Body of pancreas (tissue), 4 donors: ENCODE measurements at places on chromosomes 3 and 15. TPM values are rescaled to one million over a fixed set of nuclear protein-coding genes. Genes with fewer than 3 reads are reported as not detected.
A peak's percentile ranks its signal among the peaks of the same experiment; 100 is the strongest.

GRCh38 chr3:131537531-131537930 is 34.8 kb upstream of the MRPL3 start:
- H3K27ac ChIP-seq: no peak overlapping the region
- DNase-seq: no peak
- H3K4me1 ChIP-seq: no peaks in the 10 kb centered on the region
- H3K36me3 ChIP-seq: no peaks in the 10 kb centered on the region

GRCh38 chr3:5095886-5096285 is 26.2 kb upstream of the ARL8B start:
- no peaks in the 10 kb centered on the region for H3K4me1 ChIP-seq
- H3K36me3 ChIP-seq: no peaks in the 10 kb centered on the region
- H3K27me3 ChIP-seq: no peaks in the 10 kb centered on the region

The IL17RB gene
- 16.5 TPM for total RNA-seq

- H3K4me1 ChIP-seq: no peaks in the 10 kb centered on the region
- H3K36me3 ChIP-seq: no peaks in the 10 kb centered on the region
- no peak overlapping the region for H3K4me3 ChIP-seq
Measured at GRCh38 chr3:33006571-33007286, 55.3 kb downstream of the CCR4 start.

DNA sequence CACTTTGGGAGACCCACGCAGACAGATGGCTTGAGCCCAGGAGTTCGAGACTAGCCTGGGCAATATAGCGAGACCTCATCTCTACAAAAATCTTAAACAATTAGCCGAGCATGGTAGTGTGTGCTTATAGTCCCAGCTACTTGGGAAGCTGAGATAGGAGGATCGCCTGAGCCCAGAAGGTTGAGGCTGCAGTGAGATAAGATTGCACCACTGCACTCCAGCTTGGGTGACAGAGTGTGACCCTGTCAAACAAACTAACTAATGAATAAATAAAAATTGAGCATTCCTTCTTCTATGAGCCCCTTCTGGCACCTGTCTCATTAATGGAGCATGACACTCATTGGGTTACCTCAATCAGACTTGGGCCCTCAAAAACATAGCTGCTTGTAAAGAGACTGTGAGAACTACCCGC is 7.5 kb downstream of the ZDHHC3 start:
- peaks cover 6% of the 10 kb centered on the region for H3K4me1 ChIP-seq
- no peaks in the 10 kb centered on the region for H3K27me3 ChIP-seq
- no peak overlapping the region for H3K27ac ChIP-seq
- H3K4me3 ChIP-seq: no peak overlapping the region

DNA sequence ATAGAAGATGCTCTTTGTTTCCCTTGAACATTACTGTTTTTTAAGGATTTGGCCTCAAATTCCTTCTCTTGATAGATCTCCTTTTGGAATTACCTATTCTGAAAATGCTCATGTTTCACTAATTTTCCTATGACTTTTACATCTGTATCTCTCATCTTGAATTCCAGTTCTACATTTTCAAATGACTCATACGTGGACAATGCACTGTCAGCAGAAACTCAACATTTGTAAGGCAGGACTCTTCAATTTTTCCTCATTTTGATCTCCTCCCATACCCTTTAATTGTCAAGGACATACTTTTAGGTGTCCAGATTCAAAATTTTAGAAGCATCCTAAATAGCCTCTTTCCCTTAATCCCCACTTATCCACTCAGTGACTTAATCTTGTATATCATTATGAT is 341.0 kb upstream of the RASGRP1 start:
- H3K27ac ChIP-seq: no peak overlapping the region
- no peaks in the 10 kb centered on the region for H3K27me3 ChIP-seq
- H3K36me3 ChIP-seq: no peaks in the 10 kb centered on the region
- no peak for DNase-seq

- no peak overlapping the region for H3K27ac ChIP-seq
- H3K4me3 ChIP-seq: peak overlapping the region; percentile 47
- no peaks in the 10 kb centered on the region for H3K36me3 ChIP-seq
- no peaks in the 10 kb centered on the region for H3K27me3 ChIP-seq
- DNase-seq: no peak
Measured at GRCh38 chr15:42490291-42490670, 660 bp downstream of the ZNF106 start.

The CACNA1D gene
- 20.4 TPM for total RNA-seq

- no peaks in the 10 kb centered on the region for H3K27me3 ChIP-seq
- peaks cover 4% of the 10 kb centered on the region for H3K4me1 ChIP-seq
- DNase-seq: no peak
- H3K4me3 ChIP-seq: no peak overlapping the region
- no peak overlapping the region for H3K27ac ChIP-seq
- no peaks in the 10 kb centered on the region for H3K36me3 ChIP-seq
Measured at GRCh38 chr3:52159503-52159902, 5.3 kb upstream of the POC1A start.

GRCh38 chr3:9951962-9952805 is at the start of gene PRRT3:
PRRT3 (minus strand) TSS chr3:9952408; CDS start chr3:9950115, 2,293 bp downstream.
- H3K4me1 ChIP-seq: peaks cover 26% of the 10 kb centered on the region
- no peaks in the 10 kb centered on the region for H3K27me3 ChIP-seq
- DNase-seq: no peak
- H3K27ac ChIP-seq: no peak within 1 kb of the TSS

DNA sequence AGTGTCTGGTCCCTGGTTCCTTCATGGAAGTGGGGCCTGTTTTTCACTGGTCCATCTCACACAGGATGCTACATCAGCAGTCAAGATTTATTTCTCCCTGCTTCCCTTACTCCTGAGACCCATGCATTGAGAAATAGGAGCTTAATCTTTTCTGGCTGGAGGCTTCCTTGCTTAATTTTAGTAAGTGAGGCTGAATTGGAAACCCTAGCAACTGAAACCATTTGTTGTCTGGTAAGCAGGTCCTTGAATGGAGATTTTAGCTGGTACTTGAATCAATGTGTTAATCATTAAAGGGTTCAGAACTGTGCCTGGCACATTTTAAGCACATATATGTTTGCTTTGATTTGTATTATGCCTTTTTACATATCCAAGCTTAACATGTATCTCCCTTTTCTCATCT is 20.2 kb upstream of the MEF2A start:
- no peaks in the 10 kb centered on the region for H3K27me3 ChIP-seq
- no peak overlapping the region for H3K4me3 ChIP-seq
- no peaks in the 10 kb centered on the region for H3K4me1 ChIP-seq
